ENCODE measurements at places on chromosomes 4 and X. TPM values are rescaled to one million over a fixed set of nuclear protein-coding genes. Genes with fewer than 3 reads are reported as not detected.

The KLHL13 gene
- total RNA-seq = 39.1 TPM

The RBM46 gene
- total RNA-seq = 0.09 TPM

The NAP1L3 gene
- 2.9 TPM for total RNA-seq

The LUZP4 gene
- total RNA-seq = not detected

The SMS gene
- 122 TPM for total RNA-seq

The ASMT gene
- not detected for total RNA-seq

The ETDB gene
- not detected for total RNA-seq

The AWAT2 gene
- total RNA-seq = not detected

The TBL1X gene
- total RNA-seq = 11.4 TPM

The PGAM4 gene
- total RNA-seq = not detected

The TLR10 gene
- not detected for total RNA-seq

The RPA4 gene
- 0.71 TPM for total RNA-seq

The SLC49A3 gene
- 2.7 TPM for total RNA-seq

The CSAG3 gene
- not detected for total RNA-seq

The PRIMPOL gene
- 10.7 TPM for total RNA-seq

The ITM2A gene
- total RNA-seq = 0.14 TPM

The CLDN34 gene
- not detected for total RNA-seq

The IL9R gene
- total RNA-seq = not detected

The OTC gene
- total RNA-seq = not detected

The NDNF gene
- total RNA-seq = 0.18 TPM

The AIMP1 gene
- 22.5 TPM for total RNA-seq

The ABLIM2 gene
- 0.14 TPM for total RNA-seq

All from smooth muscle cell of bladder (primary cell).